Stimulated activated CD8-positive, alpha-beta memory T cell treated with anti-CD3 and anti-CD28 coated beads, Interleukin-4, amount 100 ng/mL, for 4 hours (primary cell): ENCODE measurements at places on chromosomes 1 and 21.

GRCh38 chr1:53585129-53585528 is 125.9 kb downstream of the DMRTB1 start:
- peak; percentile 38 for DNase-seq

GRCh38 chr1:182274618-182275017 is 117.0 kb downstream of the GLUL start:
- no peak for DNase-seq

GRCh38 chr1:40034869-40035268 is 5.7 kb upstream of the CAP1 start:
- DNase-seq, result no peak

DNA sequence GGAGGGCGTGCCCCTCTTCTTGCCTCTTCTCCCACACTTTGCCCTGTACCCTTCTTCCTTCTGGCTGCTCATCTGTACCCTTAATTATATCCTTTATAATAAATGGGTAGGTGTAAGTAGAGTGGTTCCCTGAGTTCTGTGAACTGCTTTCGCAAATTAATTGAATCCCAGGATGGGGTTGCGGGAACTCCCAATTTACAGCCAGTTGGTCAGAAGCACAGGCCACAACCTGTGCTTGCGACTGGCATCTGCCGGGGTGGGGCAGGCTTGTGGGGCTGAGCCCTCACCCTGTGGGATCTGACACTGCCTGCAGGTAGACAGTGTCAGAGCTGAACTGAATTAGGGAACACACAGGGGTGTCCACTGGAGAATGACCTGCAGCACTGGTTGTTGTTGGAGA is 244.9 kb downstream of the KCNJ6 start:
- no peak for DNase-seq

- DNase-seq, result no peak
These were observed 1016.3 kb upstream of the NCAM2 start for GRCh38 chr21:19981938-19982337.

DNA sequence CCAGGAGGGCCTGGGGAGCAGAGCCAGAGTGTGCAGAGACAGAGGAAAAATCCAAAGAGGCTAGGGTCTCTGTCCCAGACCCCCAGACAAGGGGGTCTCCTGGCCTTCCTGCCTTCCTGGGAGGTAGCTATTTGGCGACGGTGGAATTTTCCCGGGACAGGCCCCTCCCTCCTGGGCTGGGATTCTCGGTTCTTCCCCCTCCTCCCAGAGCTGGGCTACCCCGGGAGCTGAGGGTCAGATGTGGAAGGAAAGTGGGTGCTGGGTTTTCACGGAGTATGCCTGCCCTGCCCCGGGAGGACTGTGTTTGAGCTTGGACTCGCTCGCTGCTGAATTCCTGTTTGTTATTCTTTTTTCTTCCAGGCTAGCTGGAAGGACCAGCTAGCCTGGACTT is 759 bp downstream of the AMPD2 start:
- DNase-seq, result no peak

- DNase-seq, result no peak
These were observed 38.9 kb upstream of the DMRTB1 start for GRCh38 chr1:53420341-53420740.

GRCh38 chr1:221810406-221810805 is 68.5 kb upstream of the DUSP10 start:
- no peak for DNase-seq

- DNase-seq, result no peak
These were observed 4.1 kb downstream of the EIF2D start for GRCh38 chr1:206608108-206608698.

DNA sequence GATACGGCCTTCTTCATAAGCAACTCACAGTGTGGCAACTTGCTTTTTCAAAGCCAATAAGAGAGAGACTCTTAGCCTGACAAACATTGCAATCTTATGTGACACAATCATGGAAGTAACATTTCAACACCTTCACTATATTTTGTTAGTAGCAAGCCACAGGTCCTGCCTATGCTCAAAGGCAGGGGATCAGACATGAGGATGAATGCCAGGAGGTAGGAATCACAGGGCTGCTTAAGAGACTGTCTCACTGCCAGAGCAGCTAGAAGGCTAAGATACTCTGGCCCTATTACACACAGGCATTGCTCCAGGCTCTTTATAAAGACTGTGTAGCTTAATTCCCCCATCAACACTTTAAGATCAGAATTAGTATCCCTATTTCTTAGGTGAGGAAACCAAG is 236.2 kb upstream of the KAZN start:
- no peak for DNase-seq

GRCh38 chr1:193406901-193407300 is 220.5 kb upstream of the B3GALT2 start:
- no peak for DNase-seq

GRCh38 chr1:65615859-65616258 is 176.8 kb upstream of the PDE4B start:
- no peak for DNase-seq

GRCh38 chr1:212109728-212110127 is 74.2 kb downstream of the DTL start:
- no peak for DNase-seq

DNA sequence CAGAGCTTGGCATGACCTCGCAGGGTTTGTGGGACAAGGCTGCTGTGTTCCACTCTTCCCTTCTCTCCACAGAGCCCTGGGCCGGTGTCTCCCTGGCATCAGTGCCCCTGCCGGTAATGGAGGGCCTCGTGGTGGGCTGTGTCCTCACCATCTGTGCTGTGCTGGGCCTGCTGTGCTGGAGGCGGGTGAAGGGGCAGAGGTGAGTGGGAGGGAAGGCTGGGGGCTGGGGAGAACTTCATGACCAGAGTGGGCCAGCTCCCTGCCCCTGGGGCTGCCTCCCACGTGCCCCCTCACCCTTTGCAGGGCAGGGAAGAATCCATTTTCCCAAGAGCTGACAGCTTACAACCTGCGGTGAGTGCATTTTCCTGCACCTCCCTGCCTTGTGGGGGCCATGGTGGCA is 12.0 kb upstream of the LGR6 start:
- DNase-seq, result no peak

DNA sequence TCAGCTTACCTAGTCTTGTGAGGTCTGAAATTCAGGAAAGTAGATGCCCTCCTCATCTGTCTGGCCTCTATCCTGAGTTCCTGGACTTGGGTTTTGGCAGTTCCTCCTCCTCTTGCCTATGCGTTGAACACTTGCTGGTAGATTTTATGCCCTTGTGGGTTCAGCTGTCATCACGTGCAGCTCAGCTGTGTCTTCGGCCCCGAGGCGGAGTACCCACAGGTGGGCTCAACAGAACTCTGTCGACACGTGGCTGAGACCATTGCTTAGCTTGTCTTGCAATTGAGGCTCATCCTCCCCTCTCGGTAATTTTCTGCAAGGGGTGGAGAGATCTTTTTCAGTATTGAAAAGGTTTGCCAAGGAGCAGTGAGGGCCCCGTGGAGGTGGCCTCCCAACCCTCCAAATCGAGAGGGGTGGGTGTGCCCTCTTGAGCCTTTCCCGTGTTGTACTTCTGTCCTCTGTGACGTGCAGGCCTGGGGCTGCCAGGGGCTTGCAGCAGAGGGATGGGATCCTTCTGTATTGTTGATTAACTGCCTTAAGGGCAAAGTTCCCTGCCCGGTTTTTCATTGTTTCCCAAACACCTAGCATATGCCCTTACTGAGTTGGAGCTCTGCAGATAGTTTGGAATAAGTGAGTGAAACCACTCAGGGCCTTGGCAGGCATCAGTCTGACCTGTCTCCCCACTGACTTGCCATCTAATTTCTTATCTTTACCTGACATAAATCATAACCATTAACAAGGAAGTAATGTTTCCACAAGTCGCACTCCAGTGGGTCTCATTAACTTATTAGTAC is 2.9 kb downstream of the CENPS start:
- no peak for DNase-seq

DNA sequence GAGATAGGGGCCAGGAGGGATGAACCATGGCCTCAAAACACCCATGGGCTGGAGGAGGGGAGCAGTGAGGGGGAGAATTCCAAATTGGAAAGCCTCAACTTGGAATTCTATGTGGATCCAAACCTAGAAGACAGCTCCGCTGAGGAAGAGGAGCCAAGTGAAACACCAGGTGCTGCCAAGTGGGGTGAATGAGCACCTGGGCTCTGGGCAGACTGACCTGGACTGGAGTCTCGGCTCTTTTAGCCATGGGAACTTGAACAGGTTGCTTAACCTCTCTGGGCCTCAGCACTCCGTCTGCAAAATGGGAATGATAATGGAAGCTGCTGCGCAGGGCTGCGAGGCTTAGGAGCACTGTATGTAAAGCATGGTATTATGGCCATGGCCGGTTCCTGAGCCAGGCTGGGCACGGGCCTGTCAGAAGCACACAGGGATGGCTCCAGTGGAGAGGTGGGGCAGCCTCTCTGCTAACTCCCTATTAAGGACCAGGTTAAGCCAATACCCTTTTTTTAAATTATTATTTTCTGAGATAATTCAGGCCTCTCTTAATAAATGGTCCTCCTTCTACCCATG is 81.5 kb downstream of the SYT2 start:
- no peak for DNase-seq

GRCh38 chr1:219773775-219774174 is 154.6 kb downstream of the SLC30A10 start:
- DNase-seq, result no peak

- DNase-seq, result no peak
These were observed 26.8 kb downstream of the LRRC53 start for GRCh38 chr1:74485622-74486021.

- no peak for DNase-seq
These were observed 32.8 kb downstream of the ABCG1 start for GRCh38 chr21:42251654-42252324.

GRCh38 chr21:33025106-33025488 is 638 bp upstream of the OLIG2 start:
- DNase-seq, result no peak

- no peak for DNase-seq
These were observed 51.8 kb downstream of the LGR6 start for GRCh38 chr1:202245391-202245790.

DNA sequence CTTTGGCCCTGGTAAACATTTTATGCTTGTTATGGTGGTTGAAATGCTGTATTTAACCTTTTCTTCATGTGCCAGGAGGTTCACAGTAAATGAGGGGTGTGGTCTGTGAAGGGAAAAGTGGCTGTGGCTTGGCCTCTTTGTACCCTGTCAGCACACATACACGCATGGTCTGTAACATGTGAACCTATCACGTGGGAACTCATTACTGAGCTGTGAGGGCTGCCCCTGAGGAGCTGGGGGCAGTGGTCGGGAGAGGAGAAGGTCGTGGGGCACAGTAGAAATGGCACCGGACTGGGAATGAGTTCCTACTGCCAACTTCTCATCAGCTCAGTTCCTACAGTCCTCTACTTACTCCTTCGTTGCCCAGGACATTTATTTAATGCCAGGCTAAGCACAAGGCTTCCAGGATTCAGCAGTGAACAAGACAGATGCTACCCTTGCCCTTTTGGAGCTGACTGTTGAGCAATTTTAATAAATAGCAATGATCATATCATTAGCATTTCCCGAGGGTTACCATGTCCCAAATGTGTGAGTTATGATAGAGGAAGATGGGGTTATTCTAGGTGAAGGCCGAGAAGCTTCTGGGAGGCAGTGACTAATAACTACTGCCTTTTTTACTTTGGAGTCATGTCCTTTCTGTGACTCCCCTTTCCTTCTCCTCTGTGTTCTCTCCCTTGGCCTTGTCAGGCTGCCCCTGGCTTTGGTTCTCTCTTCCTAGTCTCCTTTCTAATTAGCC is 38.8 kb downstream of the DDR2 start:
- DNase-seq, result no peak

GRCh38 chr1:104064399-104064798 is 314.7 kb downstream of the AMY1C start:
- DNase-seq, result no peak

GRCh38 chr21:45623436-45623835 is 20.1 kb upstream of the PCBP3 start:
- no peak for DNase-seq

GRCh38 chr1:233368106-233368788 is 40.7 kb downstream of the MAP3K21 start:
- no peak for DNase-seq

DNA sequence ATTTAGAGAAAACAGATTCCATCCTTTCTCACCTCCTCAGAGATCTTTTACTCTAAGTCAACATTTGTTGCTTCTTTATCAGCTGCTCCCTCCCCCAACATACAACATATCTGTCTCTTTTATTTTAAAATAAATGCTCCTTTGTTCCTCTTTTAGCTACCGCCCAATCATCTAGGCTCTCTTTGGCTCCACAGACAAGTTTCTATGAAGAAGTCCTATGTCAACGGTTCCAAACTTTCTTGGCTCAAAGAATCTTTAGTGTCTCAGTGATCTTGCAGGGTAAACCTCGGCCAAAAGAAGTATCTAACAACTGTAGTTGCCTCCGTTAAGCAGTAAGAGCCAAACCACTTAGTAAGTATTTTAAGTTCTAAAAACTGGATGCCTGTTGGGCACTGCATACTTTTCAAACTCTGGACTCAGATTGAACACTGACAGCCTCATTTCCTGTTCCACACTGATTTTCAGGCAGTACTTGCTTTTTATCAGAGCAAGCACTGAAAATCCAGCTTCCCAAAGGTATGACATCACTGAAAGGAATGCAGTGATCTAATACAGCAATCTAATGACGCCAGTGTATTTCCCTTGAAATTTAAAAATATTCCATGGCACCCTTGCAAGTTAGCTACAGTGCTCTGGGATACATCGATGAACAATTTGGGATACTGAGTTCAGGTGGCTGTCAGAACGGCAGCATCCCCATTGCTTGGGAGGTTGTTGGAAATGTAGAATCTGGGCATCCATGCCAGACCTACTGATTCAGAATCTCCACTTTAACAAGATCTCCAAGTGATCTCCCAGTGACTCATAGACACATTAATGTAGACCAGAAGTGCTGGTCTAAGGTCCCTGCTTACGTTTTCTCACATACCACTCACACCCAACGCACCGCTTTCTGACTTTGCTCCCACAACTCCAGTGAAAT is 26.8 kb downstream of the EGLN1 start:
- DNase-seq, result no peak

- no peak for DNase-seq
These were observed 73.5 kb downstream of the ABL2 start for GRCh38 chr1:179156026-179156425.

DNA sequence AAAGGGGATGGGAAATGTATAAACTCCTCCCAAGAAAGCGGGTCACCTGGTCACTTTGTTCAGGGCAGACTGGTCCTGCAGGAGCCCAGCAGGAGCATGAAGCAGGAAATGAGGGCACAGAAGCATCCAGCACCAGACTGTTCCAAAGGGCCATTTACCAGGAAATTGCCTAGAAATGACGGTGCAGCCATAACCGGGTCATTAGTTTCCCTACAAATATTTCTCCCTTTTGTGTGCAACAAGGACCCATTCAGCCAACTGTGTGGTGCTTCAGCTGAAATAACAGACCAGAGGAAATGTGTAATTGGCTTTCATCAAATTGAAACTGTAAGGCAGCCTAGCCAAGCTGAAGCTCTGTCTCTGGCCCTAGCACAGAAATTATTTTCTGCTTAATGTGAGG is 7.6 kb upstream of the CTTNBP2NL start:
- DNase-seq, result no peak

DNA sequence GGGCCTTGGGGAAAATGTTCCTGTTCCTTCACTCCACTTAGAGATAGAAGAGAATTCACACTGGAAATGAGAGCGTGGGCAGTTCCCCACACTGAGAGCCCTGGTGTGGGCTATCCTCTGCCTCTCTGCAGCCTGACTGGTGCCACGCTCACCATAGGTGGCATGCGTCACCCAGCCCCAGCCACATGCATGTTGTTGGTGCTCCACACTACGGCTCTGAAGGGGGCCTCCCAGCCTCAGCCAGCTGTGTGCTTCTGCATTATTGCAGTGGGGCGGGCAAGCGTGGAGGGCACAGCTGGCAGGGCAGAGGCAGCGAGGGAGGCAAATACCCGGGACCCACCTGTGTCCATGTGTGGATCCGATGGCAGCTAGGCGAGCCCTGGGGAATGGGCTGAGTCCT is 14.7 kb upstream of the RASSF5 start:
- no peak for DNase-seq
